ENCODE measurements at places on chromosomes 2 and 18.

GRCh38 chr2:223835701-223836532 lies 1.5 kb downstream of the AP1S3 start:
- no peak for DNase-seq

DNA sequence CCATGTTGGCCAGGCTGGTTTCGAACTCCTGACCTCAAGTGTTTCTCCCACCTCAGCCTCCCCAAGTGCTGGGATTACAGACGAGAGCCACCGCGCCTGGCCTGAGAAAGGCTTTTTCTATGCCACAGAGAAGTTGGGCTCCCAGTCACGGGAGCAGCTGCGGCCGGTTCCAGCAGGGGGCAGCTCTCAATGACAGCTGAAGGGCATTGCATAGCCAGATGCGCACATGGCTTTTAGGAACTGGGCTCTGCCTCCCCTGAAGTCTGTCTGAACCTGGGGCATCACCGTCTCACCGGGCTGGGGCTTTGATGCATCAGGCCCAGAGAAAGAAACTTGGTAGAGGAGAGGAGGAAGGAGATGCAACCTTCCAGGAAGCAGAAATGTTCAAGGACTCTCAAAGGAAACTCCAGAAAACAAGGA lies 84.2 kb upstream of the LAPTM4A start:
- DNase-seq = no peak

DNA sequence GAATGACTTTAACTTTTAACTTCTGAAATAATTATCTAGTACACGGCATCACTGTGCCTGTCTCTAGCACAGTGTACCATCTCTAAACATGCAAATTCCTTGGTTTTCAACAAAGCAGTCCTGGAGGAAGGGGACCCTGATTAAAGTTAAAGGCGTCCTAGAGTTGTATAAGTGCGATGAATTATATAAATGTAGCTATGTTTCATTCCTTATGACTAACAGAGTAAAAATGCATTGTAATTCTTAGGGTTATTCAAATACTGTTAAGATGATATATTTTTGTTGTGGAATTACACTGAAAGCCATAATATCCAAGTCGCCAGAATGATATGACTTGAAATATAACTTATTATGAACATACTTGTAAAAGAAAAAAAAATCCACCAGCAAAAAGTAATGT lies 544.9 kb upstream of the LINC00305 start:
- no peak for DNase-seq

- no peak for DNase-seq
These were observed 80.8 kb upstream of the COL5A2 start for GRCh38 chr2:189260361-189260814.

DNA sequence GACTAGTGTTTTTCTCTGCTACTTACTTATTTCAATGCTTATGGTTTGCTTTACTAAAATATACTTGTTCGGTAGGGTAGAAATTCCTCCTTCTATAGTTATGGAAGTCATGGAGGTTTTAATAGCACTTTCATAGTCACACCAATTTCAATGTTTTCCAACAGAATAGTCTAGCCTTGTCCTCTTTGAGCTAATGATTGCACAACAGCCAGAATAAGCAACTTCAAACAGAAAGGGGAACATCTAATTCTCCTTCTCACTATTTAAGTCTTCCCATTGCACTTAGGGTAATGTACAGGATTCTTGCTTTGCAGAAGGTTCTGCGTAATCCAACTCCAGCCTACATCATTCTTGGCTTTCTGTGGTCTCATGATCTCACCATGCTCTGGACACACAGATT lies 287.7 kb upstream of the GCFC2 start:
- no peak for DNase-seq

DNA sequence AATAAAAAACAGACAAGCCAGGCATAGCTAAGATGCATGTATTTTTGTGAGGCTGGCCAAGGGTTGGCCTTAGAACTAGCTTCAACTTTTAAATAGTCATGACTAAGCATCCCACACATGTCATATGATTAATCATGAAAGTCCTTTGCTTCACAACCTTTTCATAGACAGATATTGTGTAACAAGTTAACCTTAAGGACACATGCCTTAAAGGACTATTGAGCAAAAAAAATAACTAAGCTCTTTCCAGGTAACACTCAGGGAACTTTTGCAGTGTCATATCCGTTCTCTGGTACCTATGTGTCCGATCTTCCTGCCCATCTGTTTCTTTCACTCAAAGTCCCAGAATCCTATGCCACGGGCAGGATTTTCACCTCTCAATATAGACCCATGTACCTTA lies 498.4 kb downstream of the STK39 start:
- DNase-seq = no peak

DNA sequence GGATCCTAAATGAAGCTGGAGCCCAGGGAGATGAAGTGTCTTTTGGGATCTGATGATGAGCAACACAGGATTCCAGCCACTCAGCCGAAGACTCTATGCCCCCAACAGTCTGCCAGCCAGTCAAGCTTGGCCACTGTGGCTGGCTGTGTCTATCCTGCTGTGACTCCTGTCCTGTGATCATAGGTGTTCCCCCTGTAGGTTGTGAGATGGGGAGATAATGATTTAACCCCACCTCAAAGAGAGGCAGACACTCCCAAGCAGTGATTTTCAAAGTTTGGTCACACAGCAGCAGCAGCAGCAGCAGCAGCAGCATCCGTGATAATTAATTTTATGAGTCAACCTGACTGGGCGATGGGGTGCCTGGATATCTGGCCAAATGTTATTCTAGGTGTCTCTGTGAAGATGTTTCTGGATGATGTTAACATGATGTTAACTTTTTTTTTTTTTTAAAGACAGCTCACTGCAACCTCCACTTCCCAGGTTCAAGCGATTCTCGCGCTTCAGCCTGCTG lies 21.4 kb upstream of the RHOB start:
- no peak for DNase-seq

DNA sequence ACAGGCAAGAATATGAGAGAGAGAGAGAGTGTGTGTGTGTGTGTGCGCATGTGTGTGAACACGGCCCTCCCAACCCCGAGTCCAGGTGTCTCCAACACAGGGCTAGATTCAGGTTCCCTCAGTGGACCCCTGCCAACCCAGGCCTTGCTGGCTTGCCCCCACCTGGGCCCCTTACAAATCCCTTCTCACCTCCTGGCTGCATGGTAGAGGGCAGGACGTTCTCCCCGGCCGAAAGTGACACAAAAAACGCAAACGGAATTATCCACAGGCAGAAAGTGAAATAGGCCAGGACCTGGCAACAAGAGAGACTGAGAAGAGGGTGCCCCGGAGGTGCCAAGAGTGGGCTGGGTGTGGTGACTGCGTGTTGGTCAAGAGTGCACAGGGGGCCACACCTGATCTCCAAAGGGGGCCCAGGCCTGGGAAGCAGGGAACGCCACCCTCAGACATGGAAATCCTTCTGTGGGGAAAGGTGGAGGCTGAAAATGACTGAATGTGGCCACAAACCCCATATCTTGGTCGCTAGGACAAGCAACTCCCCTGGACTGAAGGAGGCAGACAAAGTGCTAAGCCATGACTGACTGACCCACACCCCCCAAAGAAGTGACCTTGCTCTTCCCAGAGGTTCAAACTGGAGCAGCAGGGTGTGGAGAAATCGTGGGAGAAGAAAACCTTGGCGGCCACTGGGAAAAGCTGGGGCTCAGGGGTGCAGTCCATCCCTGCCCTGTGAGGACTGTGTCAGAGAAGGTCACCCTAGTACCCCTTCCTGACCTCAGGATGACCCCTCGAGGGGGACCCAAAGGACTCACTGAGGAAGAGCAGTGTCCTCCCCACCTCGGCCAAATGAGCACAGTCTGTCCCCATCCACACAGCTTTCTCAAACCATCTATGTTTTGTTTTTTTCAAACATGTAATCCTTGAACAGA lies 5.7 kb downstream of the TEX261 start:
- DNase-seq = no peak

- peak; percentile 43 for DNase-seq
These were observed 584 bp downstream of the PPP4R1 start for GRCh38 chr18:9613550-9614400.
